ENCODE measurements at places on chromosomes 16 and 17.

GRCh38 chr16:4876646-4877379 is 29.5 kb downstream of the UBN1 start:
- no peak for DNase-seq

GRCh38 chr16:52526116-52526828 is 20.7 kb downstream of the TOX3 start:
- no peak for DNase-seq

GRCh38 chr16:3129137-3130131 is 5.4 kb upstream of the ZNF213 start:
- DNase-seq: peak; percentile 78

- no peak for DNase-seq
Measured at GRCh38 chr17:72931635-72932034, 160.9 kb downstream of the SLC39A11 start.

DNA sequence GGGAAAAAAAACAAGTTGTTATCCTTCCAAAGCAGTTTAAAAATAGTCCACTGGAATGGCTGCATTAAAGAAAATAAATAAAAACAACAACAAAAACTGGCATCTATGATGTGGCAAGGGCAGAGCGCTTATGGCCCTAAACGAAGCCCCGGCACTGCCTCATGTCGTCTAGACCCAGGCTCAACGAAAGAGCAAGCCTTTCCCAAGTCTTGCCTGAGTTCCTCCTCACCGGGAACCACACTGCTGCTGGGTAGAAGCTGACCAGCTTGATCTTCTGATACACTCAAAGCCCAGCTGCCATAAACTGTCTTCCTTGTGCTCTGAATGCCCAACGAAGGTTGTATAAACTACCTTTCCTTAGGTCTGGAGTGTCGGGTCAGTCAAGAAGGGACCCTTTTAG is 37.0 kb downstream of the NDEL1 start:
- DNase-seq: no peak

GRCh38 chr17:70938336-70938735 is 769.0 kb downstream of the KCNJ2 start:
- DNase-seq: no peak

GRCh38 chr17:39183045-39183444 is 14.4 kb downstream of the CACNB1 start:
- DNase-seq: no peak

- no peak for DNase-seq
Measured at GRCh38 chr16:74216319-74216718, 80.3 kb upstream of the PSMD7 start.

DNA sequence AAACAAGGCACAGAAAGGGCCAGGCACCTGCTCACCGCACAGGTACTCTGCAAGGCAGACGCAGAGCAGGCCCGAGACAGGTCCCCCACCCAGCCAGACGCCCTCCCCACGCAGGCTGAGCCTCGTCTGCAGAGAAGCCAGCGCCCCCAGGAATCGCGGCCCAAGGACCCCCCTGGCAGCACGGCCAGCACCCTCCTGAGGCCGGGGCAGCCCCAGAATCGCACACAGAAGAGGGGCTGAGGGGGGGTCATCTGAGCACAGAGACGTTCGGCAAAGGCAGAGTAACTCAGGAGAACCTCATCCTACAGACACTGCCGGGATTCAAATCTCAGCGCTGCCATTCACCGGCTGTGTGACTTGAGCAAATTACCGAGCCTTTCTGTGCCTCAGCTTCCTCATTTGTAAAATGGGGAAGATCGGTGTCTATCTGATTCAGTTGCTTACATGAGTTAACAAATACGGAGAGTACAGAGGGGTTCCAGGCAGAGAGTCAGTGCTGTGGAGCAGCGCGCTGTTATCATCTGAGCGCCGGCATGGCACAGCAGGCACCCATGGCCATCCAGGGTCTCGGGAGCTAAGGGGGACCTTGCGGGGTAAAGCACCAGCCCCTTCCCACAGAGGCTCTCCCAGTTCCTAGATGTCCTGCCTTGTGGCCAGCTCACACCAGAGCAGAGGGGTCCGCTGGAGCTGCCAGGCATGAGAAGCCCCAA is 10.4 kb downstream of the EMC6 start:
- DNase-seq: no peak

DNA sequence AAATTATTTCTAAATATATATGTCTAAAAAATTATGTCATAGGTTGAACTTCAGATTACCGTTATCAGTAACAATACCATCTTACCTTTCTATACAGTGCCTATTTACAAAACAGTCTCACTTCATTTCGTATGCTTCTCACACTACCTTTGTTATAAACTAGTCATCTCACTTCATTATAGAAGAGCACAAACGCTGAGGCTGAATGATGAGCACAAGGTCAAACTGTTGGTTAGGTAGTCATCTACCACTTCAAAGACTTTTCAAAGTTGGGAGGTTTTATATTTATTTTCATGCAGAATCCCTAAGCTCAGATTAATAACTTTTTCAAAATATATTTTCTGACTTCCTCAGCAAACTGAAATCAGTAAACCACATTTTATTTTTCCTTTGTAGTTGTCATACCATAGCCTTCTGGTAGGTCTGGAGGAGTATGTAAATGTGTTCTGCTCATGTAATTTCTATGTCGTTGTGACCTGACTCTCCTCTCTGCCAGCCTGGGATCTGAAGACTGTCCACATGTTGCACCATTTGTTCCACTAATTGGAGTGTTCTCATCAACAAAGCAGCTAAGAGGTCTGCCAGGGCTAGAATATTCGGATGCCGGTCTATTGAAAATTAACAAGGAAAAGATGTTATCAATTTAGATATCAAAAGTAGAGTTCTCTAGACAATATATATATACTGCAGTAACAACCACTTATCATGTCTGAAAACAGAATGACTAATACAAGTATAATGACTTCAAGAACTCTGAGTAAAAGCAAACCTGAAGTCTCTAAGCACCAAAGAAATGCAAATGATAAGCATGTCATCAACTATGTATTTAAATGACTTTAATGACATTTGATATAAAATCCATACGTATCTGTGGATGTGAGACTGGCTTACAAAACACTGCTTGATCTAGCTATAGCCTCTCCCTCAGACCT is 73.9 kb downstream of the CEP95 start:
- DNase-seq: no peak

GRCh38 chr16:50584033-50584722 is 36.0 kb downstream of the NKD1 start:
- no peak for DNase-seq

GRCh38 chr16:28081391-28081968 is 18.0 kb upstream of the GSG1L start:
- DNase-seq: no peak

DNA sequence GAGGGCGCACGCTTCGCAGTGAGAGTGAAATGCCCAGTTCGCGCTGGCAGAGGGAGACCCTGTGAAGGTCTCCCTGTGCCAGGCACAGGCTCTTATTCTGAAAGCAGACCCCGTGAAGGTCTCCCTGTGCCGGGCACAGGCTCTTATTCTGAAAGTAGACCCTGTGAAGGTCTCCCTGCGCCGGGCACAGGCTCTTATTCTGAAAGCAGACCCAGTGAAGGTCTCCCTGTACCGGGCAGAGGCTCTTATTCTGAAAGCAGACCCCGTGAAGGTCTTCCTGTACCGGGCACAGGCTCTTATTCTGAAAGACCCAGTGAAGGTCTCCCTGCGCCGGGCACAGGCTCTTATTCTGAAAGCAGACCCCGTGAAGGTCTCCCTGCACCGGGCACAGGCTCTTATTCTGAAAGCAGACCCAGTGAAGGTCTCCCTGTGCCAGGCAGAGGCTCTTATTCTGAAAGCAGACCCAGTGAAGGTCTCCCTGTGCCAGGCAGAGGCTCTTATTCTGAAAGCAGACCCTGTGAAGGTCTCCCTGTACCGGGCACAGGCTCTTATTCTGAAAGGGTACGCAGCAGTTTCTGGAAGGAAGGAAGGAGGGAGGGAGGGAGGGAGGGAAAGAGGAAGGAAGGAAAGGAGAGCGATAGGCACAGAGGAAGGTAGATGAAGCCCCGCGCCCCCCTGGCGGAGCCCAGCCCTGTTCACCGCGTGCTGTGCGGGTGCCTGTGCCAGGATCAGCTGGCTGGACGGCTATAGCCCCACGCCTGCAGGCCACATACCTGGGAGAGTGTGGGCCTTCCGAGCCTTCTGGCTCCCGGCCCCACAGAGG is 55.3 kb downstream of the WDR45B start:
- DNase-seq: peak; percentile 47

GRCh38 chr16:18816286-18816685 is 14.9 kb upstream of the ARL6IP1 start:
- no peak for DNase-seq

DNA sequence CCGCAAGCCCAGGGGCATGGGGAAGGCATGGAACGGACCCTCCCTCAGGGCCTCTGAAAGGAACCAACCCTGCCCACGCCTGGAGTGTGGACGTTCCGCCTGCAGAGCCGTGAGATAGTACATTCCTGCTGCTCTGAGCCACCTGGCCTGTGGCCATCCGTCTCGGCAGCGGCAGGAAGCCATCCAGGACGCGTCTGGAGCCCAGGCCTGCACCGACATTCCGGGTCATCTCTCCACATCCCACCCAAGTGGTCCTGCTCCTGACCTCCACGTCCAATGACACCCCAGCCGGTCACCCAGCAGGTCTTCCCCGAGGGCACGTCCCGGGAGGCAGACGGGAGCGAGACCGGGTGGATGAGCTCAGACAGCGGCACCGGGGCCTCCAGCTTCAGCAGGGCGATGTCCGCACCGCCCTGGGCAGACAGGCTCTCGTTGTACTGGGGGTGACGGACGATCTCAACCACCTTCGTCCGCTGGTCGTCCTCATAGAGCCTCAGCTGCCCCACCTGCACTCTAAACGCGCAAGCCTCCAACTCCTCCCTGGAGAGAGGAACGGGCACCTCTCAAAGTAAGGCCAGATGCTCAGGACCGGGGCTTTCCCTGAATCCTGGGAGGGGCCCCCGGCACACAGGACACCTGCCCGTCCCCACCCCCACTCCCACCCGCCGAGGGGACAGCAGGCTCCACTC is 21.3 kb upstream of the UBE2I start:
- no peak for DNase-seq

- DNase-seq: no peak
Measured at GRCh38 chr16:85935391-85935973, 36.5 kb downstream of the IRF8 start.

DNA sequence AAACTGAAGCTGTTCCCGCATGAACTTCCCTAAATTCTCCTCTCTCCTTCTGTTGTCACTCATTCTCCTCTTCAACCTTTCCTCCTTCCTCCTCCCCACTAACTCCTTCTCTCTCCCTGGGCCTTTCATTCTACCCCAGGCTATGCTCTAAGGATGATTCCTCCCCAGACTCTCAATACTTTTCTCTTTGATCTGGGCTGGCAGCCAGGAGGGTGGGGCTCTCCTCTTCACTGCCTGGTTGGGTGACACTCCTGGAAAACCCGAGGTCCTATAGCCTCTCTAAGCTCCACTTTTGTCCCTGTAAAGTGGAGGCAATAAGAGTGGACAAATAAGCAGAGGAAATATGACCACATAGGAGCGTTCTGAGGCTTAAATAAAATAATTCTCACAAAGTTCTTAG is 46.2 kb downstream of the HSD17B2 start:
- DNase-seq: no peak

DNA sequence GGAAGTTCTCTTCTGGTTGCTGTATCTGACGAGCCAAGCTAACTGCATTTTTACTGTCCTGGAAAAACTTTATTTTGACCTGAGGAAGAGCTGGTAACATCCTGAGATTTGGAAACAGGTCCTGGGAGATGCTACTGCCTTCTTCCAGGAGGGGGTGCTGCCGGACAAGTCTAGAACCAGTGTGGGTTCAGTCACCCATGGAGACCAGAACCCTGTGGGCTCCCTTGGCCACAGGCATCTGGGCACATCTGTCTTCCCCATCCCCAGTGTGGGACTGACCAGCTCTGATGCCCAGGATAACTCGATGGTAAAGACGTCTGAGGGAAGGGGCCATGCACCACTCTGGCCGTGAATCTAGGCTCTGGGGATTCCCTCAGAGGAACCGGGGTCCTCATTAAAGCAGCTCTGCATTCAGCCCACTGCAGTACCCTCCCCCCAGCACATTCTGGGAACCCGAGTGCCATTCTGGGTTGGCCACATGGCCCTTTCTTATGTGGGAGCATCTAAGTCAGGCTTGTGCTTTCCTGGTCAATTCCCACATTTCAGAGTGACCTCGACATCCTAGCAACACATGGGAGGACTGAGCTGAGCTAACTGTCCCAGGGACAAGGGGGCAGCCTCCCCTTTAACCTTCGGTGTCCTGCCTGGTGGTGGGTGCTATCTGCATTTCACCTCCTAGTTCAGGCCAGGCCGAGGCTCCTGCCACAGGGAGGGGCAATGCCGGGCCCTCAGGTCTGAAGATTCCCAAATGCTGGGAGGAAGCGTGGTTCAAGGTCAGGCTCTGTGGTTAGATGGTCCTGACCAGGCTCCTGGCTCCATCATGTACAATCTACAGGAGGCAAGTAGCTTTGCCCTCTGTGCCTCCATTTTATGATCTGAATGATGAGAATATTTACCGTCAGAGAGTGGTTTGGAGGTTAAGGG is 6.4 kb downstream of the C16orf86 start:
- peak; percentile 74 for DNase-seq

GRCh38 chr16:19844945-19845641 is 39.6 kb downstream of the GPRC5B start:
- DNase-seq: no peak

DNA sequence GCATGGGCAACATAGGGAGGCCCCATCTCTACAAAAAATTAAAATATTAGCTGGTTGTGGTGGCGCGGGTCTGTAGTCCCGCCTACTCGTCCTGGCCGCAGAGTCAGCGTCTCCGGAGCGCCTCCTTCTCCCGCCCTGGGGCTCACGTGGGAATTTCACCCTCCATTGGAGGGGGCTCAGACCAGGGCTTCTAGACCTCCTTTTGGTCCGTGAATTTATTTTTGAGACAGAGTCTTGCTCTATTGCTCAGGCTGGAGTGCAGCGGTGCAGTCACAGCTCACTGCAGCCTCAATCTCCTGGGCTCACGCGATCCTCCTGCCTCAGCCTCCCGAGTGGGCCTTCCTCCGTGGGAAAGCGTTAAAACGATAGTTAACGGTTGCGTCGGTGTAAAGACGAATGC is 394 bp upstream of the NME4 start:
- no peak for DNase-seq
